ENCODE measurements at places on chromosomes 2 and 18.

GRCh38 chr18:25457601-25458000 lies 105.6 kb upstream of the ZNF521 start:
- DNase-seq, result no peak

DNA sequence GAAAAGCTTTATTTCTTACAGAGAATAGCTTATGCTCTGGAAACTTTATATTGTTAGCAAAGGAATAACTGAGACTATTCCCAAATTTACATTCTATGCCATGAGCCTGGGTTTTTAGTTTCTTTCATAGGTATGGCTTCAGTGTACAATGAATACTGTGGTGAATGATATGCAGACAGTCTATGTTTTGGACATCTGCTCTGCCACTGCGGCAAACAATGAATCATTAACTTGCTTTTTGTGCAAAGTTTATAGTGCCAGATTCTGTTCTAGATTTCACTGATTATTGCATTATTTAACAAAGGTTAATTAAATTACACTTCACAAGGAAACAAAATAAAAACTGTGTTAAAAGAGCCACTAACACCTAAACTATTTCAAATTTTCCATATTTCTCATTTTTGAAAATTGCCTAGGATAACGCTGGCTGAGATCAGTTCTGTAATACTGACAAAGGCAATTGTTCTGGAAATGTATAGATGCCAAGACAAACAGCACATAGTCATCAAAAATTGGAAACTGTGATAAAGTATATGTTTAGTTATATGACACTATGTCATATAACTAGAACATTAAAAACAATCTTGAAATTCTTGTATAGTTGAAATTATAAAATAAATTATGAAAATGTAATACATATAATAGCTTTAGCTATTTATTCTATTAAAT lies 74.7 kb downstream of the ITSN2 start:
- DNase-seq, result no peak

- no peak for DNase-seq
Observed at GRCh38 chr2:88673363-88673762, 18.1 kb upstream of the RPIA start.

- no peak for DNase-seq
Observed at GRCh38 chr2:210224941-210225672, at the start of gene ACADL. Gene ACADL, minus strand, starts transcription at chr2:210225447. Its CDS starts 184 bp downstream, at chr2:210225263.

GRCh38 chr18:58829263-58829662 lies 35.4 kb upstream of the ZNF532 start:
- no peak for DNase-seq

DNA sequence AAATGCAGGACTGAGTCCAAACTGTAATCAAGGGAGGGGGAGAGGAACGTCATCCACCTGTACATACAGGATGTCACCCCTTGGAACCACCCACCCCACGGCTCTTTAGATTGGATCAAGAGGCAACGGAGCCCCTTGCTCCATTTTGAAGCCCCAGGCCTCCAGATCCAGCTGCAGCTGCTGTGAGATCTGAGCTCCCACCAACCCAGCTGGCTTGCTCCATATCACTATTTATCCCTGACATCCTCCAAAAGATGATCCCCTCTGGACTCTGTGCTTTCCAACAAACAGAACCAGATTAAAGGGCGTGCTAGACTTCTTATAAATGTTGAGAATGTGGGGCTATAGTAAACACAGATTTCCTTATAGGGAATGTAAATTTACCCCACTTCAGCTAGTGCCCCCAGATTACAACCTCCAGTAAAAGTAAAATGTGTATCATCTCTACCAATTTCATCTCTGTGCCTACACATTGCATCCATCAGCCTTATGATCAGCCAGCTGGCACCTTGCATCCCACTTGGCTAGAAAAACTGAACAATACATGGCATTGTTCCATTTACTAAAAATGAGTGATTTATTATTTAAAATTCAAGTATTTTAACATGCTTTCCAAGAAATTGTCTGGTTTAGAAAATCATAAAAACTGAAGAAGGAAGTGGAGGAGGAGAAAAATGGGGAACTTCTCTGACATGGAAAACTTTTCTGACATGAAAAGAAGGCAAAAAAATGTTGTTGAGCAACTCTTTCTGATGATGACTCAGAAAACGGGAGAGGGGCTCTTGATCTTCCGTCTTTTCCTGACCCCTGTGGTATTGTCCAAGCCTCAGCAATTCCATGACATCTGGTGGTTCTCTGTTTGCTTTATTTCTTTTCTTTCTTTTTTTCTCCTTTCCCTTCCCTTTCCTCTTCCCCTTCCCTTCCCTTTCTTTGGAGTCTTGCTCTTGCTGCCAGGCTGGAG lies 262.6 kb upstream of the THUMPD2 start:
- no peak for DNase-seq

GRCh38 chr2:33116799-33117198 lies 170.0 kb downstream of the LTBP1 start:
- no peak for DNase-seq

DNA sequence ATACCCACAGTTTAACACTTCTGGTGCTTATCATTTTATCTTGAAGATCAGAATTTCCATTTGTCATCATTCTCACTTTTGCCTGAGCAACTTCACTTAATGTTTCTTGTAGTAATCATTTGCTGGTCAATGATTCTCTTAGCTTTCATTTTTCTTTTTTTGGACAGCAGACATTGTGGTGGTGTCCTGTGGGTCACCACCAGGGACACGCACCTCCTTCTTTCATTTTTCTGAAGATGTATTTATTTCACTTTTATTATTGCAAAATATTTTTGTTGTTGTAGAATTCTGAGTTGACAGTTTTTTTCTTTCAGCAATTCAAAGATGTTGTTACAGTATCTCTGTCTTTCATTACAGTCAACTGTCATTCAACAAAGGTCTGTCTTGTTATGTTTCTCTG lies 84.3 kb downstream of the FAM168B start:
- DNase-seq, result no peak

- DNase-seq, result no peak
Observed at GRCh38 chr2:85251070-85251616, 76.6 kb downstream of the TGOLN2 start.

DNA sequence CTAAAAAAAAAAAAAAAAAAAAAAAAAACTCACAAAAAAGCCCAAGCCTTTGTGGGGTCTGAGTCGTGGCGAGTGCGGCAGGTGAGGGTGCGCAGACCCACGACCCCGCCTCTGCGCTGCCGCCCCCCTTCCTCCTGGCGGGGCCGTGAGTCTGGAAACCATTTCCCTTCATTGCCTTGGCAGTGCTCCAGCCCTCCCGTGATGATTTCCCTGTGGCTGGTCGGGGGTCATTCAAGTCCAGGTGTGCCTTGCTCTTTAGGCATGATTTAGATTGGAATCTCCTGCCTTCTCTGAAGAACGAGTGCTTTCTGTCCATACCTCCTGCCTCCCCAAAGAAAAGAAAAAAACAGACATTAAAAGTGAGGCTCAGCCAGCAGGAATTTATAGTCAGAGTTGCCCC lies 161.8 kb downstream of the FAM210A start:
- DNase-seq, result no peak

DNA sequence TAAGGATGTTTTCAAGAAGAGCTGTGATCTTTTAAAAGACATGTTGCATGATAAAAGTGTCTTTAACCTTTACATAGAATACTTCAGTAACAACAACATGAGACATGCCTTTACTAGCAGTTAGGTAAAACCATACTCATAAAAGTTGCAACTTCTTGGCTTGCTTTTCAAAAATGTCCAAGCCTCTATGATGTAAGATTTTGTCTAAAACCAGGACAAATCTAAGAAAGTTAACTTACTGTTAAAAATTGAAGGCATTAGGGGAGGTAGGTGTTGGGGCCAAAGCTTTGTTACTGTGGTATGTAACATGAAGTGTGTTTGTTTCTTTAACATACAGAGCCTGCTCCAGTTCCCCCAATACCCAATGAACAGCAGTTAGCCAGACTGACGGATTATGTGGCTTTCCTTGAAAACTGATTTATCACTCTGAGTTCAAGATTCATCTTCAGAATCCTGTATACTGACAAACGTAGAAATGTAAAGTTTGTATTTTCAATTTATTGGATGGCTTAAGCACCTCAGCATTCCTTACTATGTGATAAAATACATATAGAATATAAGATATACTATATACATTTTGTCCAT lies 11.7 kb downstream of the COPS8 start:
- DNase-seq, result no peak

- no peak for DNase-seq
Observed at GRCh38 chr2:223971-224760, 39.7 kb downstream of the SH3YL1 start.

GRCh38 chr2:8378016-8378810 lies 303.6 kb upstream of the ID2 start:
- no peak for DNase-seq

DNA sequence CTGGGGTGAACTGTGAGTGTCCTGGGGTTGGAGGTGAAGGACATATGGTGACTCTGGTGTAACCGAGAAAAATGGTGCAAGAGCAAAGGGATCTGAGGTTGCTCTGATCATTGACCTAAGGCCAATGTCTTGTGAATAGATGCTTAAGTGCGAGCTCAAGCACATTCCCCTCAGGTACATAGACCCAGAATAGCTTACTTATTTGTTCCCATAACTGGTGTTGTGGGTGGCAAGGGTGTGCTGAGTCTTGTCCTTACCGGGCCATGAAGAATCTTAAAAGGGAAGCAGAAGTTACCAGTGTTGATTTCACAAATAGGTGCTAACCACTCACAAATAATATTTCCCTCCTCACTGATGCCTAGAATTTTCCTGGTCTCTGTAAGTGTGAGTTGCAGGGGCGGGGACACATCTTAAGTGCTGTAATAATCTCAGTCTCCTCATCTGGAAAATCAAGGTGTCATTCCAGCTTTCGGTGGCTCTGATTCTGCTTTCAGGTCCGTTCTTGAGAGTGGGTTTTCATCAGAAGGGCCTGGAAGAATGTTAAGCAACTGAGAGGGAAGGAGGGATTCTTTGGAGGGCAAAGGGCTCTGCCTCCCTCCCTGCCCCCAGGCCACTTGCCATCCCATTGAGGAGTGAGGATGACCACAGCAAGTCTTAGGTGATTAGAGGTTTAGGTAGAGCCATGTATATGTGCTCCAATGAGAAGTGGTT lies 54.9 kb downstream of the LIPG start:
- DNase-seq, result no peak

- no peak for DNase-seq
Observed at GRCh38 chr2:187618813-187619212, 64.6 kb upstream of the TFPI start.

- DNase-seq, result peak; percentile 92
Observed at GRCh38 chr2:86038291-86039081, 67.2 kb downstream of the POLR1A start.

- DNase-seq, result no peak
Observed at GRCh38 chr2:180169474-180169873, 162.4 kb upstream of the CWC22 start.

DNA sequence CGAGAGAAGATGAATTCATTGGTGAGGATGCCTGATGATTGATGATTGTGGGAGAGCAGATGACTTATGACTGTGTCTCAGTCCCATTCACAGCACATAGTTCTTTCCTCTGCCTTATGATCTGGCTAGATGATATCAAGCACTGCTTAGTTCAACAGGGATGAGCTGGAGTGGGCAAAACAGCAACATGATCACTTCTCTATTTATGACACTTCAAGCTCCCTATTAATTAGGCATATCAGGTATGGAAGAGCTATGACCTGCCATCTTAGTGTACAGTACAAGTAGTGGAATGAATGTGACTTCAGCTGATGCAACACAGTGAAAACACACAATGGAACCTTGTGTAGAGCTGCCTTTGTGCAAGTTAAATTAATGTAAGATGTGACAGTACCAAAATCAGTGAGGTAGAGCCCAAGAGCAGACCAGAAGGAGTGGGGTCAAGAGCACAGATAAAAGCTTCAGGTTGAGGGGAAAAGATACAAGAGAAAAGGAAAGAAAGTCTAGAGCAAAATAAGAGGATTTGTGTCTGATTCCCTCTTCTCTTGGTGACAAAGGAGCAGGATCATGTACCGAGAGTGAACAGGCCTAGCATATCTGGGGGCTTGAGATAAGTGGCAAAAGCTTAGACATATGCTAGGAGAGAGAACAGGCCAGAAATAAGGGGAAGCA lies 93.0 kb upstream of the MYO3B start:
- DNase-seq, result no peak

- no peak for DNase-seq
Observed at GRCh38 chr2:60822987-60823386, 58.4 kb upstream of the REL start.

DNA sequence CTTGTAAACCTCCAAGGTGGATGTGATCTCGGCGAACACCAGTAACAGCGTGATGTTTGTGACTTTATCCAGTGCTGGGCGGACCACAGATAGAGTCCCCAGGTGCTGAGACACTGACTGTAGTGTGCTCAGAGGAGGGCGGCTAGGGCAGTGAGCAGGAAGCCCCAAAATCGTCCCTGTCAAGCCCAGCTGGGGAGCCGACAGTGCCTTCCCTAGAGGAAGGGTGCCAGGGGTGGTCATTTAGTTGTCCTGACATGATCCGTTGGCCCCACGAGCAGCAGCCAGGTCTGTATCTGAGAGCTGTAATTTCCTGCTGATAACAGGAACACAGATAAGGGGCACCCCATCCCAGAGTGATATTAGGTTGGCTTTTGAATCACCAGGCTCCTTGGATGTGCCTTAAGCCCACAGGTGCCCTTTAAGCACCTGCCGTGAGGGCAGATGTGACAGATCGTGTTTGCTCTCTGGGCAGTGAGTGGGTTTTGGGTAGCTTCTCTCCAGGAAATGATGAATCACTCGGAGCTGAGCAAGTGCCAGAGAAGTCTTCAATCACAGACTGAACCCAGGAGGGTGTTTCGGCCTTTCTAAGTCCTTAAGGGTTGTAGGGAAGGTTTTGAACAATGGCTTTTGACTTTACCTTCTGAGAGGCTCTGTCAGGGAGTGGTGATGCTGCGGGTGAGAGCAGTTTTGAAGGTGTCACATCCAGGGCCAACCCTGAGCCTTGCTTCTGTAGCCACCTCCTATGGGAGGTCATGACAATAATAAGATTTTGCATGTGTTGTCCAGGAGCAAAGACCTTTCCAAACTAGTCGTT lies 7.7 kb downstream of the LPIN1 start:
- DNase-seq, result peak; percentile 43

DNA sequence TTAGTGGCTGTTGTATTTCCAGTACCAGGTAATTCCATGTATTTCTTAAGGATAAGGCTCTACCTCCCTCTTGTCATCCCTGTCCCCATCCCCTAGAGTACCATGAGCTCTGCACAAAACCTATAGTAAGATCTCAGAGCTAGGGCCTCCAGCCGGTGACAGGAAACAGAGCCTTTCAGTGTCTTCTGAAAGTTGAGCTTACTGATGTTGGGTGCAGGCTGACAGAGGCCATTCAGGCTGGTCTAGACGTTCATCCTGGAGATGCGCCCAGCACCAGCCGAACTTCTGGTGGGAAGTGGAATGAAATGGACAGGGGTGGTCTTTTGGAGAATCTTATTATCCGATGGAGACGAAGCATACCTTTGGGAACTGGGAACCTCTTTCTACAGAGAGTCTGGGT lies 16.7 kb upstream of the LYPD6B start:
- DNase-seq, result no peak

- no peak for DNase-seq
Observed at GRCh38 chr18:43735570-43735969, 458.3 kb upstream of the SYT4 start.
